ENCODE measurements at places on chromosomes 12 and 14. TPM values are rescaled to one million over a fixed set of nuclear protein-coding genes. Genes with fewer than 3 reads are reported as not detected.
A peak's percentile ranks its signal among the peaks of the same experiment; 100 is the strongest.

Gene SIX6
- not detected for total RNA-seq

Gene AGAP2
- 0.60 TPM for total RNA-seq

GRCh38 chr12:106774808-106775524 lies 484 bp downstream of the RIC8B start:
- no peaks in the 10 kb centered on the region for H3K27me3 ChIP-seq
- H3K4me3 ChIP-seq = peak overlapping the region; percentile 66
- H3K4me1 ChIP-seq = peaks cover 26% of the 10 kb centered on the region
- no peaks in the 10 kb centered on the region for H3K36me3 ChIP-seq
- no peak for DNase-seq

DNA sequence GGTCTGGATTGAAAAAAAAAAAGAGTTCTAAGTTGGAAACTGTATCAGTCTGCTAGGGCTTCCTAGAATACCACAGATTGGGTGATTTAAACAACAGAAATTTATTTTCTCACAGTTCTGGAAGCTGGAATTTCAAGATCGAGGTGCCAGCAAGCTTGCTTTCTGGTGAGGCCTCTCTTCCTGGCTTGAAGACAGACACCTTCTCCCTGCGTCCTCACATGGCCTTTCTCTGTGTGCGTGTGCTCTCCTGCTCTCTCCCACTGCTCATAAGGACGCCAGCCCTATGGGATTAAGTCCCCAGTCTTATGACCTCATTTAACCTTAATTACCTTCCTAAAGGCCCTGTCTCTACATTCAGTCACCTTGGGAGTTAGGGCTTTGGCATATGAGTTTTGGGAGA lies 215.5 kb downstream of the PIK3C2G start:
- no peaks in the 10 kb centered on the region for H3K36me3 ChIP-seq
- no peak overlapping the region for H3K4me3 ChIP-seq
- no peaks in the 10 kb centered on the region for H3K4me1 ChIP-seq
- no peak for DNase-seq

GRCh38 chr14:21498540-21499526 lies 12.3 kb downstream of the METTL3 start:
- no peaks in the 10 kb centered on the region for H3K27me3 ChIP-seq
- H3K4me3 ChIP-seq = no peak overlapping the region
- no peaks in the 10 kb centered on the region for H3K4me1 ChIP-seq
- no peak overlapping the region for H3K27ac ChIP-seq
